ENCODE measurements at places on chromosomes 7 and 10.
A peak's percentile ranks its signal among the peaks of the same experiment; 100 is the strongest.

GRCh38 chr10:59387951-59388670 is 25.8 kb upstream of the FAM13C start:
- DNase-seq, result no peak

DNA sequence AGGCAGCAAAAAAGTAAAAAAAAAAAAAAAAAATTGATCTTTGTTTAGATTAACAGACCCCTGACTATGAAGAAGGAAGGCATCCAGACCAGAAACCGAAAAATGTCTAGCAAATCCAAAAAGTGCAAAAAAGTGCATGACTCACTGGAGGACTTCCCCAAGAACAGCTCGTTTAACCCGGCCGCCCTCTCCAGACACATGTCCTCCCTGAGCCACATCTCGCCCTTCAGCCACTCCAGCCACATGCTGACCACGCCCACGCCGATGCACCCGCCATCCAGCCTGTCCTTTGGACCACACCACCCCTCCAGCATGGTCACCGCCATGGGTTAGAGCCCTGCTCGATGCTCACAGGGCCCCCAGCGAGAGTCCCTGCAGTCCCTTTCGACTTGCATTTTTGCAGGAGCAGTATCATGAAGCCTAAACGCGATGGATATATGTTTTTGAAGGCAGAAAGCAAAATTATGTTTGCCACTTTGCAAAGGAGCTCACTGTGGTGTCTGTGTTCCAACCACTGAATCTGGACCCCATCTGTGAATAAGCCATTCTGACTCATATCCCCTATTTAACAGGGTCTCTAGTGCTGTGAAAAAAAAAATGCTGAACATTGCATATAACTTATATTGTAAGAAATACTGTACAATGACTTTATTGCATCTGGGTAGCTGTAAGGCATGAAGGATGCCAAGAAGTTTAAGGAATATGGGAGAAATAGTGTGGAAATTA is 19.4 kb downstream of the GATA3 start:
- no peak for DNase-seq

- no peak for DNase-seq
Measured at GRCh38 chr10:31242902-31243301, 76.1 kb upstream of the ZEB1 start.

GRCh38 chr10:113562704-113563103 is 9.9 kb downstream of the HABP2 start:
- DNase-seq, result peak; percentile 38

GRCh38 chr10:12243864-12244620 is 48.1 kb downstream of the CDC123 start:
- DNase-seq, result no peak

All from NCI-H146 (cell line).